Caki2 (cell line): ENCODE measurements at places on chromosomes 4 and X. TPM values are rescaled to one million over a fixed set of nuclear protein-coding genes. Genes with fewer than 3 reads are reported as not detected.

The PRR32 gene
- total RNA-seq: not detected in 2 replicates

The NSG1 gene
- 3.0 and 3.8 TPM in 2 replicates for total RNA-seq

The CT45A1 gene
- not detected in 2 replicates for total RNA-seq

The GAGE12E gene
- not detected in 2 replicates for total RNA-seq

The TEX13B gene
- not detected in 2 replicates for total RNA-seq

The LONRF3 gene
- 5.0 and 13.8 TPM in 2 replicates for total RNA-seq

The SERTM2 gene
- total RNA-seq: not detected in 2 replicates

The PHOX2B gene
- not detected in 2 replicates for total RNA-seq

The TMEM131L gene
- 2.4 and 6.0 TPM in 2 replicates for total RNA-seq

The EXOC1L gene
- not detected in 2 replicates for total RNA-seq

The SFRP2 gene
- total RNA-seq: not detected in 2 replicates

GRCh38 chrX:65610481-65610880 lies 57.0 kb upstream of the MSN start:
- no peak for DNase-seq

GRCh38 chrX:34063616-34064015 lies 68.5 kb downstream of the FAM47A start:
- DNase-seq: no peak

GRCh38 chrX:103158317-103158621 lies 56.6 kb upstream of the BEX4 start:
- no peak for DNase-seq

- DNase-seq: no peak
Measured at GRCh38 chrX:10702031-10702430, 81.6 kb upstream of the MID1 start.

DNA sequence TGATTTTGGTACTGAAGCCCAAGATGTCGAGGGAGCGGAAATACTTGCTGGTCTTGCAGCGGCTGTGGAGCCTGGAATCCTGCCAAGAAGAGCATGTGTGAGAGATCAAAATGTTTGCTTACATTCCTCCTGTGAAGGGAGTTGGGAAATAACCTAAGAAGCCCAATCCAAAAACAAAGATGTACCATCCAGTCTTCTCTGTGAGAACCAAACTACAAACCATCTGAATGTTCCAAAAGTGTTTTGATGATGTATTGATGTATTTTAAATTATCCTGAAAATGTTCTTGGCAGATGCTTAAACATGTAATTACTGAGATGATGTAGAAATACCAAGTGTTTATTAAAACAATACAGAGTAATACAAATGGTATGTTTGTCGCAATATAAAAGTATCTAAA lies 10.1 kb upstream of the ADH1A start:
- DNase-seq: no peak

DNA sequence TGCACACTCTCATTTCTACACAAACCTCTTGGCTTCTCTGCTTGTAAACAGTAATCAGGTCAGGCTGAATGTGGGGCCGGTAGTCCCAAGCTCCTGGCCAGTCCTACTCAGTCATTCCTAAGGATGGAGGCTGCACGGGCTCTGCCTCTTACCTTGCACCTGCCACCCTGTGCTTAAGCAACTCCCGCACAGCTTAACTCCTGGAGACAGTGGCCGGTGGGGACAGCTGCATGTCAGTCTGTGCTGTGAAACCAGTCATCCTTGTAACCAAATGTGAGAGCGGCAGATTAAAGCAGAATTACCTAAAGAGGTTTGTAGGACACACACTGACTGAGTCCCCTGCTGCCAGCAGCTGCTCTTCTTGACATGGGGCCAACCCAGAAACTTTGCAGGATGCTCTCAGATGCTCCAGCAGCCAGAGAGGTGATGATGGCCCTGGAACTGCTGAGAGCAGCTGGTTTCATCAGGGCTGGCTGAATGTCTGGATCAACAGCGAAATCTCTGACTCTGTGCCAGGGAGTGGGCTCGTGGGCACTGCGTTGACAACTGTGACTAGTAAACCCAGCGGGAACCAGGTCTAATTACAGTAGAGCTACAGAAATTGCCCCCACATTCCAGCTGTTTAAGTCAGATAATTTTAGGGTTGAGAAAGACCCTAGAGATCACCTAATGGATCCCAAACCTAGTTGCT lies 123.7 kb downstream of the ANAPC4 start:
- no peak for DNase-seq

DNA sequence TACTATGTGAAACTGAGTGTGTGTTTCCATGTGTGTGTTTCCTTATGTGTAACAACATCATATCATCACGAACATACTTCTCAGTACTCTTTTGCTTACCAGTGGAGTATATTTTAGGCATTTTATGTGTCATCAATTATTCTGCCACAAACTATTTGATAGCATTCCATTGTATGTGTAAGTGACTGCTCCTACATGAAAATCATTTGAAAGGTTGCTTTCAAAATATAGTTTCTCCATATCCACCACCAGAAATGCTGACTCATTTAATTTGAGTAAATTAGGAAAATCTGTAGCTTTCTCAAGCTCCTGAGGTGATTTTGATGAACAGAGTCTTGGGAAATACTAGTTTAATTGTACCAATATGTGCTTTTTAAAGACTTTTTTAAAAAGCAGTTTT lies 376.2 kb downstream of the PCDH18 start:
- no peak for DNase-seq

DNA sequence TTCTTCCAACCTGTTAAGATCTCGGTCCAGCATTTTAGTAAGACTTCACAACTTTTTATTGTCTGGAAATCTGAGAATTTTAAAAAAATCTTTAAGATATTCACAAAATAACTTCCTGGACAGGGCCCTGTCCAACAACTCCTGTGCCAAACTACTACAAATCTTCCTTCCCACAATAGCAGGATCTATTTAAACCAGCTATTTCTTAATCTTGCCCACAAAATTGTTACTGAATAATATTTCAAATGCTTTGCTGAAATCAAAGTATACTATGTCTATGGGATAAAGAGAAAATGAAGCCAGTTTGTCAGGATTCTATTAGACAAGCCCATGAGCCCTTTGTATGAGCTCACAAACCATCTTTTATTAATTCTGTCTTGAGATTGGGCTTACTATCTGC lies 104.1 kb upstream of the DDIT4L start:
- no peak for DNase-seq

- no peak for DNase-seq
Measured at GRCh38 chrX:15448010-15448639, 45.0 kb downstream of the PIR start.

GRCh38 chr4:128819082-128819742 lies 9.7 kb downstream of the JADE1 start:
- no peak for DNase-seq

DNA sequence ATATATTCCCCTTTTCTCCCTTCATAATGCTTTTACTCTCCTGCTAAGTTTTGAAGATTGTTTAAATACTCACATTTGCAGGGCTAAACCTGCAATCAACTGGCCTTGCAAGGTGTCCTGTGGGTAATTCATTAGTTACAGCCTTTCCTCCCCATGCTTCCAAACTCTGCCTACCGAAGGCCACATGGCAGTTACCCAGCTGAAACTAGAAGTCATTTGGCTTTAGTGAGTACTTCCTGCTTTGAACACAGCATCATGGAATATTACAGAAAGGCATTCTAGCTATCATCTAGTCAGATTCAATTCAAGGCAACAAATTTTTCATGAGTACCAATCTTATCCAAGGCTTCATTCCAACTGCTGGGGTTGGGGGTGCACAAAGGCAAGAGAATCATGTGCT lies 55.6 kb downstream of the SRPX start:
- no peak for DNase-seq

DNA sequence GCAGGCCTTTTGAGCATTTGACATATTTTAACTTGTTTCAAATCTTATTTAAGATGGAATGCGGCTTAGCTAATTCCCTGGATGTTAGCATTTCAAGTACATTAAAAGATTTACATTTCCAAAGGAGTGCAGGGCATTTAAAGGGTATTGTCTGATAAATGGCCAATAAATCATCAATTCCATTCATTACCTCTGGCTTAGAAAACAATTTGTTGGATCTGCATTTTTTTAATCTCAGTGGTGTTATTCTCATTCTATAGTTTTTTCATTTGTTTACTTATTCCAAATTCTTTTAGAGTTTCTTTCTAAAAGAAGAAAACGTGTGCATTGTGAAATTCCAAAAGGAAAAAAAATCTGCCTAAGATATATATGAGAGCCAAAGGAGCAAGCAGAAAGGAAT lies 1.3 kb upstream of the NLRP2B start:
- DNase-seq: no peak

DNA sequence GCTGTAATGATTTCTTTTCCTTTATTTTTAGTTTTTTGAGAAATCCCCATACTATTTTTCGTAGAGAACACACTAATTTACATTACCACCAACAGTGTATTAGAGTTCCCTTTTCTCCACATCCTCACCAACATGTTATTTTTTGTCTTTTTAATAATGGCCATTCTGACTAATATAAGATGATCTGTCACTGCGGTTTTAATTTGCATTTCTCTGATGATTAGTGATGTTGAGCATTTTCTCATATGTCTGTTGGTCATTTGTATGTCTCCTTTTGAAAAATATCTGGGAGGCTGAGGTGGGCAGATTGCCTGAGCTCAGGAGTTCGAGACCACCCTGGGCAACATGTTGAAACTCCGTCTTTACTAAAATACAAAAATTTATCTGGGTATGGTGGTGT lies 30.2 kb downstream of the SPINK2 start:
- no peak for DNase-seq

DNA sequence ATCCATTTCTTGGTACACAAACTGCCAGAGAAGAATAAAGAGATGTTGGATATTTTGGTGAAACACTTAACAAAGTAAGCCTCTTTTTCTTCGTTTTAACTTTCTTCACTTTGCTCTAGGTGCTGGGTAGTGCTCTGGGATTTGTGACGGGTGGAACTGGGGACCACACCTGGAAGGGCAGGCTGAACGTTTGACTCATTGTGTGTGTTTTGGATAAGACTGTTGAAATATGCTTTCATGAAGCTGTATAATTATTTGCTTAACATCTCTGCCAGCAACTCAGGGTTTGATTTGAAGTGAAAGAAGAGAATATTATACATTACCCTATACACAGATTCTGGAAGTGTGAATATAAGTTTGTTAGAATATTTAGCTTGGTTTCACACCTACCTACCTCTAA lies 233.2 kb downstream of the ARHGAP10 start:
- DNase-seq: no peak

GRCh38 chr4:156100651-156101050 lies 147.0 kb upstream of the CTSO start:
- no peak for DNase-seq

GRCh38 chrX:40759374-40759773 lies 24.0 kb upstream of the MED14 start:
- DNase-seq: no peak

GRCh38 chr4:74667944-74668343 lies 126.4 kb downstream of the BTC start:
- no peak for DNase-seq

- DNase-seq: no peak
Measured at GRCh38 chr4:23484689-23485088, 405.2 kb downstream of the PPARGC1A start.

DNA sequence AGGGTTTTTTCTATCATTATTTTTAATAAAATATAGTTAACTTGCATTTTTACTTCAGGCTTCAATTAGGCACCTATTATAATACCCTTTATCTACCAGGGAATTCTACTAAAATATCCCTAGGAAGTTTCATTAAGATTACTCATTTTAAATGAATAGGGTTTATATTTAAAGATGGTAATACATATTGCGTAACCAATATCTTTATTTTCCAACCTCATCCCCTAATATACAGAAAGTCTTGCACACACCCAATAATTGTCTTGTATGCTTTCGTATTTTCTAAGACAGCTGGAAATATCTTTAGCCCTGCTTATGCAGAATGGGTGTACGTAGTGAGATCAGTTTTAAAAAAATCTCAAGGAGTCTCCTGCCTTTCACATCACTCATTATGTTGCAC lies 1186.8 kb downstream of the TECRL start:
- no peak for DNase-seq

GRCh38 chr4:98447648-98448047 lies 186.5 kb downstream of the RAP1GDS1 start:
- DNase-seq: no peak
